Left renal cortex interstitium (tissue), 4 donors: ENCODE measurements at places on chromosomes 2 and 18.

DNA sequence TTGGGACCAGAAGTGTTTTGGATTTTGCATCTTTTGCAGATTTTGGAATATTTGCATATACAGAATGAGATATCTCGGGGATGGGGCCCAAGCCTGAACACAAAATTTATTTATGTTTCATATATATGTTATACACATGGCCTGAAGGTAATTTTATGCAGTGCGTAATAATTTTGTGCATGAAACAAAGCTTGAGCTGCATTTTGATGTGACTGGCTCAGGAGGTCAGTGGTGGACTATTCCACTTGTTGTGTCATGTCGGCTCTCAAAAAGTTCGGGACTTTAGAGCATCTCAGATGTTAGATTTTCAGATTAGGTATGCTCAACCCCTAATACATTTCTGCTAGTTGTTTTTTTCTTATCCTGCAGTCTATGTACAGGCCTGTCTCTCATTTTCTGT is 145.4 kb downstream of the FAM210A start:
- DNase-seq, result no peak

GRCh38 chr2:103991591-103991990 is 862.3 kb upstream of the POU3F3 start:
- no peak for DNase-seq

GRCh38 chr2:67669766-67670165 is 272.6 kb downstream of the ETAA1 start:
- DNase-seq, result peak; percentile 58

DNA sequence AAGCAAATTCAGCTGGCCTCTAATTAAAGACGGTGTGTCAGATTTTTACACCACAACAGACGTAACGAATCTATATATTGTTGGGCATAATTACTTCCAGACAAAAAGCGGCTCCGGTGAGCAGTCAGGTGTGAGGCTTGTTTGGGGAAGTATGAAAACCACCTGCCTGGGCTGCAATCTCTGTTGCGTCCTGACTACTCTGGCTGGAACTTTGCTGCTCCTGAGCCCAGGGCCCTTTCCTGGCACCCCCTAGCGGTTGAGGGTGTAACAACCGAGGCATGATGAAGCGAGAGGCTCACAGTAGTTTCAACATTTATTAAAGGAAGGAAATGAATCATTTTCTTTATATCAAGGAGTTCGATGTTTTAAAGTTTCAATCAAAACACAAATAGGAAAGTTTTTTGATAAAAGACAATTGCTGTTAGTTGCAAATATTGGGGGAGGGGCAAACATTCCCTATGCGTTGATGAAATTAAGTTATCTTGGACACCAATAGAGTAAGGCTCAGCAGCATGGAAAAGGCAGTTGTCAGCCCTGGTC is 10.6 kb upstream of the ITGB6 start:
- DNase-seq, result no peak

DNA sequence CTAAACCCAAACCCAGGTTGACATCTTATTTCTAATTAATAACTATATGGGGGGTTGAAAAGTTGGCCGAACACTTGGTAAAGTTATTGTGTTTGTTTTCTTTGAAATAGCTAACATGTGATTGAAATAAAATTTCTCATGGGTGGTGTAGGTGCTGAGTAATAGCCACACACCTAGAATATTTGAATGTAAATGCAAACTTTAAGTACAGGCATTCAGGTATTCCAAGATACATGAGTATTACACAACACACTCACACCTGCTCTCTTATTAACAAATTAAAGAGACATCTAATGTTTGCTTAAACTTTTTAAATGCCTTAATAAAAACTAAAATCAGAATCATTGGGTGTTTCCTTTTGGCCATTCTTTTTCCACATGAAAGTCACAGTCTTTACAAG is 165.5 kb downstream of the EHBP1 start:
- no peak for DNase-seq

DNA sequence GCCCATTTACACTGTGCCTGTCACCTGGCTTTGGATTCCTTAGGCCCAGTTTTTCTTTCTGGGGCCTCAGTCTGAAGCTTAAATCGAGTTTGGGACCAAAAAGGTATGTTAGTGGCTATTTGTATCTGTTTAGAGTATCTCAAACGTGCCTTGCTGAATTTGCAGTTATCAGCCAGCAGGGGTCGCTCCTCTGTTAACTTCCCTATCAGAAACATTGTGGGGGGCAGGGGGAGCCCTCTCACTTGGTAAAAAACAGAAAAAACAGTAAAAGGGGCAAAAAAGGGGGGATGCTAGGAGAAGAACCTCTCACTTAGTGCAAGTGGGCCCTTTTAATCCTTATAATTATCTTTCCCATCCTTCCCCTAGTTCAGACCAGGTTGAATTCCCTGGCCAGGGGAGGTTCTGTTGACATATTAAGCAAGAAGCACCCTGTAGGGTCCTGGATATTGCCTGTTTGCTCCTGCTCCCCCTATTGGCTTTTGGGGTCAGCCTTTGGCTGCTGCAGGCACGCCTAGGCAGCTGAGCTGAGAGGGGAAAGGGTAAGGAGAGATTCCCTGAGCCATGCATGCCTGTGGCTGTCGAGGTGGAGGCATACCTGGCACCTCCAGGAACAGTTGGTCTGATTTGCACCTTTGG is 8.8 kb upstream of the IFIH1 start:
- no peak for DNase-seq

DNA sequence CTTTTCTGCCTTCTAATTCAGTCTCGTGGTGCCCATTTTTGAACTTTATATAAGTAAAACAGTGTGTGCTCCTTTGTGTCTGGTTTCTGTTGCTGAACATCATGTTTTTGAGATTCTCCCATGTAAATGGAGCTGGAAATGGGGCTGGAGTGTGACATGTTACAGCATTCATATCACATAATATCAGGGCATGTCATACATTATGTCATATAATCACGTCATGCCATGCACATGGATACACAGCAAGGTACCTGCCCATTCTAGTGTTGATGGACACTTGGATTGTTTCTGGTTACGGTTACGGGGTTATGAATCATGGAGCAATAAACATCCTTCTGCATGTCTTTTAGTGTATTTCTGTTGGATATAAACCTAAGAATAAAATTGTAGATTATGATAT is 117.1 kb upstream of the MYT1L start:
- no peak for DNase-seq

- DNase-seq, result no peak
Measured at GRCh38 chr2:207015901-207016300, 76.6 kb downstream of the CPO start.

GRCh38 chr2:210795506-210795905 is 239.1 kb downstream of the CPS1 start:
- no peak for DNase-seq

DNA sequence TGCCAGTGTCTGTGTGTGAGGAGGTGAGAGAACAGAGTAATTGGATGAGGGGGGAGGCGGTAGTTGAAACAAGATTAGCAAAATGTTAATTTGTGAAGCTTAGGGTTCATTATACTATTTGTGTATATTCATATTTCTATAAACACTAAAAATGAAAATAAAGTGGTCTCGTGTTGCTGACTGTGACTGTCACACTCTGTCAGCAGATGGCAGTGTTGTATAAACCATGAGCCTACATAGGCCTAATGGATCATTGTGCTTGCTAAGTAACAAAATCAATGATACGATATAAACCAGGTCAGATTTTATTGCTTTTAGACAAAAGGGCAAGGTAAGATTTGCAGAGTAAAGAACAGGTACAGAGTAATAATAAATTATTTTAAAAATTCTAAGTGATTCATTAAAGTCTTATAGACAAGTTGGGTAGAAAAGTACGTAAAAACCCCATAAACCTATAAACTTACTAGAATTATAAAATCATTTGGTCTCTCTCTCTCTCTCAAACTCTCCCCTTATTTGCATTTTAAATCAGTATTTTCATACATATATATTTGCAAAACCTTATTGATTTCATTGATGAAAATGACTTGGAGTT is 182.7 kb downstream of the RPIA start:
- DNase-seq, result peak; percentile 24

DNA sequence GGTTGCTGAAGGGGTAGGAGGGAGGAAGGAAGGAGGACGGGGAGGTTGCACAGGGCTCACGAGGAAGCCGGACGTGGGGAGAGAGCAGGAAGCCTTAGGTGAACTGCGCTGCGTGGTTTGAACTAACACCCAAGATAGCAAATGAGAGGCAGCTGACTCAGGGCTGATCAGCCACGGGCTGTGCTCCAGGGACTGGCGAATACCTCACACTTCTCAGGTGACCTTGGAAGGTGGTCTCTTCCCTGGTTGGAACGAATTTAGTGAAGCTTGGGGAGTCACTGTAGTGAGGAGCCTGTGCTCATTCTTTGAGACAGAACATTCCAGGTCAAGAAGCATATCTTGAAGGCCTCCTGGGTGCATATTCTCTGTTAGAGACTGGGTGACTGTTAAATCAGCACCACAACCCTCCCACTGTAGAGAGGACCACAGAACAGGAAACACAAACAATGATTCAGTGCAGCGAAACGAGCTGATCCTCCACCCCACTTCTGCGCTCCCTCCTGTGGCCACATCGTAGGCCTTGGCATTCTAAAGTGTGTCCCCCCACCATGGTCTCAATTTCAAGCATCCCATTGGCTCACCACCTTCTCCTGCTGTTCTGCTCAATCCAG is 33.8 kb downstream of the TOGARAM2 start:
- no peak for DNase-seq

DNA sequence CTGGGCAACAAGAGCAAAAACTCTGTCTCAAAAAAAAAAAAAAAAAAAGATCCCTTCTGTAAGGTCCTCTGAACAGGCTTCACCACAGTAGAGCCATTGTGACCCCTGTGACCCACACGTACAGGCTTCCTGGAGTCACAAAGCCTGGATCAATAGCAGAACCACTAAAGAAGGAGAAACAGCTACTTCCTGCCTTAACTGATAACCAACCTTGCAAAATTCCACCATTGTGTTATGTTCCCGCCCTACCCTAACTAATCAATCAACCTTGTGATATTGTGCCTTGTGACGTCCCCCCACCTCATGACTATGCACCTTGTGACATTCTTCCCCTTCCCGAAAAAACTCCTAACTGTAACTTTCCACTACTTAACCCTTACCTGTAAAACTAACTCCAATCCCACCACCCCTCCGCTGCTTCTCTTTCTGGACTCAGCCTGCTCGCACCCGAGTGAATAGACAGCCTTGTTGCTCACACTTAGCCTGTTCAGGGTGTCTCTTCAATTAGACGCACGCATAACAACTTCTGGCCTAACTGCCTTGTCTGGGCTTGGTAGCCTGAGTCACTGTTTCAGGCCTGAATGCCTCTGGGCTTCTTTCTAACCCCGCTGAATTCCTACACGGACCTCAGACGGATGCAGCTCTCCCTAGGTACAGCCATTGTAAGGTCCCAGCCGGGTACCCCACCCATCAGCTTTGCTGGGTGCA is 13.9 kb downstream of the SCYGR8 start:
- DNase-seq, result no peak

GRCh38 chr2:14530506-14530905 is 102.0 kb upstream of the LRATD1 start:
- no peak for DNase-seq

DNA sequence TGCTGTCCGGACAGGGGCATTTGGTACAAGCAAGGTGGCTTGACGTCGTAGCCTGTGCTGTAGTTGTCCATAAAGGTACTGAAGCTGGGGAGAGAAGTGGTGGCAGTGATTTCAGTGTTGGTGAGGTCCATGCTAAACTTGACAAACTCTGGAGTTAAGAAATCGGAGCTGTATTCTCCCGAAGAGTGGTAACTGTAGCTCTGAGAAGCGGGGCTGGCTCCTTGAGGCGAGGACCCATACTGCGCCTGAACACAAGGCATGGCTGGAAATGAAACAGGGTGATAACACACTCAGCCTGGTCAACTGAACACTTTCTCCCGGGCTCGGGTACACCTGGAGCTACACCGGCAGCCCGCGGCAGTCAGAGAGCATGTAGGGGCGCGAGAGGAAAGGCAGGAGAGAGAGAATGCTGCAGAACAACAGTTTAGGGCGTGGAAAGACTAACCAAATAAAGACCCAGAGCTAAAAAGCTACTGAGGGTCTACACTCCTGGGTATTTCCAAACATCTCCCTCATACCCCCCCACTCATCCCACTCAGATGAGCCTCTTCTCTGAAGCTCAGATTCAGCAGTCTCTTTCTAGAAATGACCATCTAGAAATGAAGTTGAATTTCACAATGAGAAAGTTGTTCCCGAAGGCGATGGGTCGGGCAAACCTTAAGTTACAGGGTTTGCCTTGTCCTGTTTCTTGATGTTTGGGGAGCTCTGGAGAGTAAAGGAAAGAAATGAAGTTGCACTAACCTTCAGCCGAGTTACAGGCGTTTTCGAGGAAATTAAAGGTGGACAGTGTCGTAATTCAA is 2.4 kb downstream of the NR4A2 start:
- DNase-seq, result no peak

DNA sequence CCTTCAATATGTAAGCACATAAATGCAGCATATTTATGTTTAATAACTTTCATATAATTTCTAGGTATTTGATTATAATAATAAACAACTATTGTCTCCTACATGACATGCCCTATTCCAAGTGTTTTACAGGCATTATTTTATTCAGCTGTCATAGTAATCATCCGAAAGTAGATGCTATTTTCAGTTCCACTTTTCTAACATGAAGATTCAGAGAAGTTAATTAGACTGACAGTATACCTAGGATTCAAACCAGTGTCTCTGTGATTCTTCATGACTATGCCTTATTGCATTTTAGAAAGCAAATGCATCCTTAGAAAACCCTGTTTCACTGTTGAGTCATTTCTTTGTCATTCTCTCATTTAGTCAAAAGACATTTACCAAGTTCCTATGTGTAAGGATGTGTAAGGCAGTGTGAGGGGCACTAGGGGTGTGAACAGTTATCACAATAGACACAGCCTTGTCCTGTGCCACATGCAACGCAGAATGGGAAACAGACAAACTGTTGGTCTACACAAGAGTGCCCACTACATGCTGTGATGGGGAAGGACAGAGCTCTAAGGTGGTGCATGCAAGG is 79.8 kb downstream of the DTNA start:
- no peak for DNase-seq

- DNase-seq, result no peak
Measured at GRCh38 chr2:113114224-113114945, 13.0 kb upstream of the IL1RN start.

DNA sequence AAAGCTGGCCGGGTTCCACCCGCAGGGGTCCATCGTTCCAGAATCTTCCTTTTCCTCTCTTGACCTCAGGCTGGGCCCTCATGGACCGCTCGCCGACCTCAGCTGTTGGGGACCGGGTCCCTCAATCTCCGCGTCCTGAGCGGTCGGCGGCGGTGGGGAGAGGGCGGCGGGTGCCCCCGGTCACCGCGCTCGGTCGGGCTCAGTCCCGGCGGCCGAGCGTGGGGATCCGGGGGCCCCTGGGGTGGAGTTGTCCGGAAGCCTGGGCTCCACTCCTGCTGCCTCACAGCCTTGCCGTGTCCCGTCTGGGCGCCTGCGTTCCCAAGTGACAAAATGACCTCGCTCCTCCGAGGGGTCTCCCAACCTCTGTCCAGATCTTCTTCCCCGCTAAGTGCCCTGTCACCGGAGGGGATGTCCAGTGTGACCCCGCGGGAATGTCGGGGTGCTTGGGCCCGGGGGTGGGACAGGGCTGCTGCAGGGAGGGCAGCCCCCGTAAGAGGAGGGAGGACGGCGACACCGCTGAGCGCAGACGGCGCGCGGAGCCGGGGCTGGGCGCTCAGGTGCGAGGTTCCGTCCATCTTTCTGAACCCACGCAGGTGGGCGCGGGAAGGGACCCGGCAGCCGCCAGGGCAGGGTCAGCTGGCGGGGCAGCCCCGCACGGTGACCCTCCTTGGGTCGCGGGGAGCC is 16.0 kb upstream of the E2F6 start:
- DNase-seq, result no peak
